ELR (cell line): ENCODE measurements at places on chromosomes 7 and 10.
A peak's percentile ranks its signal among the peaks of the same experiment; 100 is the strongest.

GRCh38 chr10:52870562-52870961, 98.0 kb upstream of the MBL2 start:
- no peak for DNase-seq

DNA sequence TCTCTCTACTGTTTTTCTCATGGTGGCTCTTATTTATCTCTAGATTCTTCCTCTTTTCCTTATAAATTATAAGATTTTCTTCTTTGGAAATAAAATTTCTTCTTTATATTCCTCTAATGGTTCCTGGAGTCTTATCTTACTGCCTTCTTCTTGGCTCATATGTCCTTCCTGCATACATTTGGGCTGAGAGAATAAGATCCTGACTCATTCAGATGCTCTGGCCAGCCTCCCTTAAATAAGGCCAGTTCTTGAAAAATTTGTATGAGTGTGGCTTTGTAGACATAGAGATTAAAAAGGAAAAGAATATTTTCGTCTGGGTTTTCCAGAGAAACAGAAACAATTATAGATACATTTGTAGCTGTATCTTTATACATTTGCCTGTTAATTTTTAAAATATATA, 411.3 kb downstream of the KIF20B start:
- no peak for DNase-seq

DNA sequence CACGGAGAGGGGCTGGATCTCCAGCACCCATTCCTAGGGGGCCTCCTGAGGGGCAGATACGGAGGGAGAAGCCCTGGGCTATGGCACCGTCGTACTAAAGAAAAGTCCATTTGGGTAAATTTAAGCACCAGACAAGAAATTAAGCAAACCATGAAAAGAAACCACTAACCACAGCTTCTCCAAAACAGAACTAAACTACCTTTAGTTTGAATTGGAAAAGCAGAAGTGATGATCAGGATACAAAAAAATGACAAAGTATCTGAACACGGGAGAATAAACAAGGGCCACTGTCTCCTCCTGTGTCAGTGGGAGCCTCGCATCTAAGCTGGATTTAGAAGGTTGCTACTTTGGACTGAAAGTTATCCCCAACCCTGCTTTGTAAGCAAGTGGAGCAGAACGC, 69.1 kb downstream of the DIP2C start:
- DNase-seq: no peak

DNA sequence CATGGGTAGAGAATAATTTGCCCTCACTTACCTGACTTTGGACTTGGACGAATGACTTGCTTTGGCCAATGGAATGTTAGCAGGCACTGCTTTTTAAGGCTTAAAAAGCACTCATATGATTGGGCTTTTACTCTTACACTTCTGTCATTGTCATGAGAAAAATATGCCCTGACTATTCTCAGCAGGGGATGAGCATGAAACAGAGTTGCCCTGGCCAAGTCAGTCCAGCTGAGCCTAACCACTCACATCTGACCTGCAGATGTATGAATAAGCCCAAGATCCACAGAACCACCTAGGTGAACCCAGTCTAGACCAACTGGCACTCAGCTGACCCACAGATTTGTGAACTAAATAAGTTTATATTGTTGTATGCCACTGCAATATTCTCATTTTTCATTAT, 573.5 kb downstream of the TNS3 start:
- no peak for DNase-seq

- DNase-seq: no peak
These were observed 71.3 kb upstream of the TES start for GRCh38 chr7:116139007-116139406.

DNA sequence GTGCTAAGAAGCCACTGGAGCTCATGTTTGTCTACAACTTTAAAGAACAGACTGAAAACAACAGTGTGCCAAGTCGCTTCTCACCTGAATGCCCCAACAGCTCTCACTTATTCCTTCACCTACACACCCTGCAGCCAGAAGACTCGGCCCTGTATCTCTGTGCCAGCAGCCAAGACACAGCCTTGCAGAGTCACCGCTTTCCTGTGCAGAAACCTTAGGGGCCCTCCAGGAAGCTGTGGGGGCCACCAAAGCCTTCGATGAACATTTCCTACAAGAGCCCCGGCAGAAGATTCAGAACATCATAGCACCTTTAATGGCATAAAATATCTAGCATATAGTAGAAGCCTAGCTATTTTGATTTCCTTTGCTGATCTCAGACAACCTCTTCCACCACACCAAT, 88.0 kb upstream of the PRSS58 start:
- DNase-seq: no peak

GRCh38 chr10:70445718-70446657, 4.5 kb upstream of the NODAL start:
- no peak for DNase-seq

GRCh38 chr10:78895469-78895868, 173.3 kb upstream of the ZMIZ1 start:
- DNase-seq: no peak

GRCh38 chr7:4784799-4785198, 9.4 kb downstream of the AP5Z1 start:
- DNase-seq: no peak

- DNase-seq: no peak
These were observed 150.7 kb downstream of the POU6F2 start for GRCh38 chr7:39128287-39128843.

DNA sequence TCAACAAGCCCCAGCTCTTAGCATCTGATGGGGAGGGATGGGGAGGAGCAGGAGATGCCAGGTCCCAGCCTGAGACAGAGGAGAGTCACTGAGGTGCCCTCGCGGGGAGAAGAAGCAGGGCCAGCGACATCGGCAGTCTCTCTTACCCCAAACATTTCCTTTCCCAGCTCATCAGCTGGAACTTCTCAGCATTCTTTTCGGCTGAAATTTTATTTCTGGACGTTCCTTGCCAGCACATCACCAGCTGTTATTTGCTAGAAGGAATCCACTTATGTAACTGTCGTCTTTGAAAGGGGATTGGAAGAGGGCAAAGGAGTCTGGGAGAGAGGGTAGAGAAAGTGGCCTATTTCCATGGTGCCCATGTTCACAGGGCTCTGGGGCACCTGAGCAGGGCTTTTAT, 101.0 kb upstream of the SHH start:
- DNase-seq: no peak

- DNase-seq: no peak
These were observed 541 bp upstream of the DENND10 start for GRCh38 chr10:119103241-119103902.

DNA sequence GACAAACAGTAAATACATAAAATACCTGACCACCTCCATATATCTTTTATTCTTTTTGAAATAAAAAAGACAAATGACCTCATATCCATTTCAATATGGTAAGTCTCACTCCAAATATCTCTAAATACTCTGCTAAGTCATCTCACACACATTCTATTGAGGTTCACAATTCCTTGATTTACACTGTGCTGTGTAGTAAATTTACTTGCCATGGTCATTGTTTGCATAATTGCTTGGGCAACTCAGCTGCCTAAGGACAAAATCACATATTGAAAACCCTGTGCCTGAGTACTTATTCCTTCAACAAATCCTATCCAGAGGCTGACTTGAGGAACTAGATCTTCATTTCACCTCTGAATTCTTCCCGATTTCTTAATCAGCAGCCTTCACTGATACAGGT, 176.4 kb downstream of the THSD7A start:
- no peak for DNase-seq

DNA sequence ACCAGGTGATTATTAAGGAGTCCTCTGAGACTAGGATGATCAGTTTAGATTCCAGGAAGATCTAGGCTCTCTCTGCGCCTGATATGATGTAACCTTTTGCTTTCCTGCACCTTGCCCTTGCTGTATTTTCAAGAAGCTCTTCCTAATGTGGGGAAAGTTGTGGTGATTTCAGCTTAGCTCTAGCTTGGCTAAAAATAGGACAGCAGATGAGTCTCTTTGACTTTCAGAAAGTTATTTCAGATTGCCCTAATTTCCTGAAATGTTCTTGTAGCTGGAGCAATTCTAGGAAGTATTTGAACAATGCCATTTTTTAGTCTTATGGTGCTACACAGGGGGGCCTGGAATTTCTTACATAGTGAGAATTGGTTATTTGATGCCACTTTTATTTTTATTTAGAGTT, 3.8 kb downstream of the LCOR start:
- DNase-seq: no peak

- DNase-seq: peak; percentile 4
These were observed 147.1 kb upstream of the GHITM start for GRCh38 chr10:83991986-83992753.

DNA sequence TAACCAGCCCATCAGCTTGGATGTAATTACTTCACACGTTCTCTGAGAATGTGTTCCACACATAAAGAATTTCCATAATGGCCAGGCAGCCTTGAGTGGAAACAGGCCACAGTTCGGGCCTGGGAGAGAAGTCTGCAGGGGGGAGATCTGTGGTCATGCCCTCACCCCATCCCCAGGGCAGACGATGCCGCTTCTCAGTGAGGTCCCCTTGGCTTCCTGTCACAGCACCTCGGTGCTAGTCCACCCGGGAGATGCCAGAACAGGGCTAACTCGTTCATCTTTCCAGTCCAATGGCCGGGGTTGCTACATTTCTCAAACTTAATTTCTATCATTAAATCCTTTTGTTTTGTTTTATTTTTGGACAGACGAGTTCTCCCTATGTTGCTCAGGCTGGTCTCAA, 624.1 kb downstream of the PTPRN2 start:
- DNase-seq: no peak

DNA sequence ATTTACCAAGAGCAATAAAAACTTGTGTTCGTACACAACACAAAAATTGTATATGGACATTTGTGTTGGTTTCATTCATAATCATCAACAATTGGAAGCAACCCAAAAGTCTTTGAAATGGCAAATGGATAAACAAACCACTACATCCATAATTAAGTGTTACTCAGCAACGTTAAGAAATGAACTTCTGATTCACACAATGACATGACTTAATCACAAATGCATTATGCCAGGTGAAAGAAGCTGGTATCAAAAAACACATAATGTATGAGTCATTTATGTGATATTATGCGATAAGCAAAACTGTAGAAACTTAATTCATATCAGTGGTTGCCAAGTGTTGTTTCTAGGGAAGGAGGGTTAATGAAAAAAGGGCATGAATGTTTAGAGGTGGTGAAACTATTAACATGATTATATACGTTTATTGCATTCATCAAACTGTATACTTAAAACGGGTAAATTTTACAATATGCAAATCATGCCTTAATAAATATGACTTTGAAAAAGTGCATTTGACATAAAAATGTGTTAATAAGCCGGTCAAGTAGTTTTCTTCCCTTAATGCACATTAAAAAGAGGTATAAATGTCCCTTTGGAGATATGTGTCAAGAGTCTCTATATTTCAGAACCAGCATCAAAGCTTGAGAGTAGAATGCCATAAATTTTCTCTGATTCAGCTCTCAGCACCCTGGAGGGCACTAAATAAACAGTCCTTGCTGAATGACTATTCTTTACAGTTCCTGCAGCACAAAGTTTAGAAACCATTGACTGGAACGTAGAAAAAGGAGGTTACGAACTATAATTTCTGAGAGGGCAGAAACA, 84.8 kb upstream of the GRM3 start:
- no peak for DNase-seq

DNA sequence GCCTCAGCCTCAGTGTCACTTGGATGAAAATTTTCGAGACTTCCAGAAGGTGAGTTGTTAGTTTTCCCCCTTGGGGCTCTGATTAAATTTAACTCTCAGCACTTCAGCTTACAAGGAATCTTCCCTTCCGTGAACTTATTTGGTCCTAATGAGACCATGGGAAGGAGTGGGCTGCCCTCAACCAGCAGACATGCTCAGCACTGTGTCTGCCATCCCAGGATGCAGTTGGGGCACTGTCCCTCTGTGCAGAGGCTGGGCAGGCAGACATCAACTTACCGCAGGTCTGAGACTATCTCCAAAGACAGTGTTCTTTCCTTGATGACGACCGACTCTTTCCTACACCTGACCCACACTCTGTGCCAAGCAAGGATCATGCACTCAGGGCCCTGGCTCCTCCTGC, 36.7 kb downstream of the VOPP1 start:
- DNase-seq: no peak

GRCh38 chr10:50497758-50498157, 126.0 kb downstream of the SGMS1 start:
- peak; percentile 71 for DNase-seq

- DNase-seq: no peak
These were observed 192.9 kb upstream of the MBL2 start for GRCh38 chr10:52965509-52965908.

DNA sequence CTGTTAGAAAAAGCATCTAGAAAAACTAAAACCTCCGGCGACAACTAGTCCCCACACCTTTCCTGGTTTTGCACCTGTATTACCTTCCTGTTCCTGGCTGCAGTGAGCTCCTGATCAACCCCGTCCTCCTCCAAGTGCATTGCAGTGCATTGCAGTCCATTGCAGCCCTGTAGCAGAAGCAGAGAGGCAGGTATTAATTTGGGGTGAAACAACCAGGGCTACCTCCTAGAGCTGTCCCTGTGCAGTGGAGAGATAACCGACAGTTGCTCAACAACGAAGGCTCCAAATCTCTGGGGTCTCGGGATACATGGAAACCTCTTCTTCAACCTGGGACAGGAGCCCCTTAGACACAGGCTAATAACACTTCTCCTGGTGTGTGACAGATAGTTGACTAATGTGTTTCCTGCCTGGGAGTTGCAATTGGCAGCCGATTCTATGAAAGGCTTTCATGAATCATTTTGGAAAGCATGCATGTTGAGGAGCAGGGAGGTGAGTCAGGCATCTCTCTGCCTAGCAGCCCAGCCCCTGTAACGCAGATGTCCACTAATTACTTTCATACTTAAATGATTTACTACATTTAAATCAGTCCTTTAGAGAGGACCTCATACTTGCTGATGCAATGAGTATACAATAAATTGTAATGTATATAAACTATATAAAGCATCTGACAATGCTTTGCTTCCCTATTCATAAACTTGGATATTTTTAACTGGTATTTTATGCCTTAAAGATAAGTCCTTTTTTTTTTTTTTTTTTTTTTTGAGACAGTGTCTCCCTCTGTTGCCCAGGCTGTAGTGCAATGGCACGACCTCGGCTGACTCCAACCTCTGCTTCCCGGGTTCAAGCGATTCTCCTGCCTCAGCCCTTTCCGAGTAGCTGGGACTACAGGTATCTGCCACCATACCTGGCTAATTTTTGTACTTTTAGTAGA, 59.0 kb downstream of the PRR15 start:
- peak; percentile 98 for DNase-seq

DNA sequence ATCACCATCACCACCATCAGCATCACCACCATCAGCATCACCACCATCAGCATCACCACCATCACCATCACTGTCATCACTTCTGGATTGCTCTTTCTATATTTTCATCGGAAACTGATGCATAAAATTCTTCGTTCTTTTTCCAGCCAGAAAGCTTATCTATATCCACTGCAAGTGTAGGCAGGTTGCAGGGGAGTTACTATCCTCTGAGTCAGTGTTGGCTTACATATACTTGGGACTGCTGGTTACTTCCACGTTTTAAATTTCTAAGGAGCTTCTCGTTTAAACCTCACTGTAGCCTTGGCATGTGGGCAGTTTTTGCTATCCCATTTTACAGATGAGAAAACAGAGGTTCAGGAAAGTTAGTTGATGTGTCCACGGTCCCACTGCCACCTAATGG, 66.1 kb downstream of the FOXL3 start:
- DNase-seq: no peak

GRCh38 chr7:45617166-45617565, 43.0 kb downstream of the ADCY1 start:
- DNase-seq: peak; percentile 4

GRCh38 chr10:110733218-110733952, 89.2 kb downstream of the RBM20 start:
- no peak for DNase-seq

- DNase-seq: peak; percentile 75
These were observed 87.0 kb downstream of the LARP4B start for GRCh38 chr10:844552-844951.

- peak; percentile 70 for DNase-seq
These were observed 75.7 kb downstream of the IMMP2L start for GRCh38 chr7:111486472-111487142.
